Transverse colon (tissue), 4 donors: ENCODE measurements at places on chromosomes 11 and 22. TPM values are rescaled to one million over a fixed set of nuclear protein-coding genes. Genes with fewer than 3 reads are reported as not detected.

DNA sequence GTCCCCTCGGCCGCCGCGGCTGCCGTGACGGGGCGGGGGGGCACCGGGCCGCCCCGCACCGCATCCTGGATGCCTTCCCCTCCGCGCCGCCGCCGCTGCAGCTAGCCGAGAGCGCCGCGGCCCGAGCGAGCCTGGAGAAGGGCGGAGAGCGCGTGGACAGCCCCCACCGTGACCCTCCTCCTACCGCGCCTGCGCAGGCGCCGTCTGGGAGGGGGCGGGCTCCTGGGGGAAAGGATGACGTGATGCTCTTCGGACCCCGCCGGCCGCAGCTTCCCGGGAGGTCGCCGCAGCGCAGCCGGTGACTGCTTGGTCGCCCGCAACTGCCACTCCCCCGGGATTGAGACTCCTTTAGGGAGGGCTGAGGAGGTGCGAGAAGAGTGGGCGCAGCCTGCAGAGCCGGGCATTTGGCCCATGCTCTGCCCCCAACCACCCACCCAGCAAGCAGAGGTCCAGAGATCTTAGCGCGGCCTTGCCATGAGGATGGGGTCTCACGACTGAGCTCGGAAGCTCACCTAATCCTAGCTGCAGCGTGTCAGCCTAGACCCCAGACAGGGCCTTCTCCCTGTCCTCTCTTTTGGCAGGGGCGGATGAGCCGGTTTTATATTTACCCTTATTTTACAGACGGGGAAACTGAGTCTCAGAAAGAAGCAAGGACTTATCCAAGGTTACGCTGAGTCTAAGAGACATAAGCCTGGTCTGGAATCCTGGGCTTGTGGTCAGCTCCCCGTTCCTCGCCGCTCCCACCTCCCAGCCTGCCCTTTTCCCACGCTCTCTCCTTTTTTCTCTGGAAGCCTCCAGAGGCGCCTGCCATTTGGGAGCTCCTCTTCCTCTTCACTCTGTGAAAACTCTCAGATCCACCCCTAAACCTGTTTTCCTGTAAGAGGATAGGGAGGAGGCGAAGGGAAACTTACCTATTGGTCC lies at the start of gene DENND5A:
DENND5A (minus strand) TSS at position 140 of the 921 bp plus-strand sequence. CDS start 281 bp downstream, outside the sequence.
- no peaks in the 10 kb centered on the region for H3K27me3 ChIP-seq
- H3K4me3 ChIP-seq = peak within 1 kb of the TSS; percentile 80
- H3K27ac ChIP-seq = peak within 1 kb of the TSS; percentile 91
- no peaks in the 10 kb centered on the region for H3K36me3 ChIP-seq

Gene C11orf52
- 3.0 TPM for total RNA-seq

Gene OR2AG1
- total RNA-seq = not detected

Gene CARD16
- 28.4 TPM for total RNA-seq

- no peaks in the 10 kb centered on the region for H3K36me3 ChIP-seq
- peak; percentile 51 for DNase-seq
- H3K27ac ChIP-seq = no peak overlapping the region
- peak overlapping the region; percentile 37 for H3K4me3 ChIP-seq
Observed at GRCh38 chr11:102831489-102832440, 11.6 kb downstream of the MMP3 start.

- H3K4me3 ChIP-seq = no peak overlapping the region
- H3K36me3 ChIP-seq = no peaks in the 10 kb centered on the region
- no peaks in the 10 kb centered on the region for H3K27me3 ChIP-seq
- H3K27ac ChIP-seq = no peak overlapping the region
- DNase-seq = no peak
Observed at GRCh38 chr11:61800331-61801281, 7.9 kb downstream of the FEN1 start.

GRCh38 chr11:66745356-66746235 lies 16.6 kb upstream of the SPTBN2 start:
- DNase-seq = peak; percentile 82
- peak overlapping the region; percentile 76 for H3K4me3 ChIP-seq
- no peaks in the 10 kb centered on the region for H3K27me3 ChIP-seq
- H3K36me3 ChIP-seq = no peaks in the 10 kb centered on the region
- peak overlapping the region; percentile 97 for H3K27ac ChIP-seq

Gene RIBC2
- total RNA-seq = not detected
